Coronary artery (tissue), 2 donors: ENCODE measurements at places on chromosomes 7 and 10.

DNA sequence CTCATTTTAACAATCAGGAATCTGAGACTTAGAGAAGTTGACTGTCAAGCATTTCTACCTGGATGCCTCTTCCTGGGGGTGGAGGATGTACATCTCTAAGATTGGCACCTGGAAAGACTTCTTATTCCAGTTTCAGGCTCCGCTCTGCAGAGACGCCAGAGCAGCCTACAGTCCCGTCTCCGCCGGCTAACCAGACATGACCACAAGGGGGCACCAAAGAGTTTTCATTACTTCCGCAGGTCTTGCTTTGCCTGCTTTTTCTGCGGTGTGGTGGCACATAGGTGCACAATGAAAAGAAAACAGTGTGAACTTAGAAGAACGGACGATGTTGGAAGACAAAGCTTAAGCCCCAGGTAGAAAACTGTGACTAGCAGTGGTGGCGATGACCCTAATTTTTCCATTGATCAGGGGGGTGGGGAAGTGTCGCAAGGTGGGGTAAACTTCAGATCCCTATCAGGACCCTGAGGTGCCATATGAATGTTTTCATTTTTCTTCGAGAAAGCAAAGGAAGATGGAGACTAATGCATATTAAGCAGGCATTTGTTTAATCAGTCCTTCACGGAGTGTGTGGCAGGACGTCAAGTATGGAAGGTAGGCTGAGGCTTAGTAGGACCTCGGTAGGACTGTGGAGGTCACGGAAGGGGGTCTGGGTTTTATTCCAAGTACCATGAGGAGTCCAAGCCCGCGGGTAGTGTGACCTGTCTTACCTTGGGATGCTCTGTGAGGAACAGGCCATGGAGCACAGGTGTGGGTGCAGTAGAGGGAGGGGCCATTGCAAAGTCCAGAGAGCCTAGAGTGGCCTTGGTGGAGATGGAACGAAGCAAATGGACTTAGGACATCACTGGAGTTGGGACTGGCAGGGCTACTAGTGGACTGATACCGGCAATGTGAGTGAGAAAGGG lies 60.1 kb upstream of the SORCS3 start:
- no peak for DNase-seq

- DNase-seq, result no peak
Measured at GRCh38 chr7:26307226-26307625, 15.6 kb downstream of the SNX10 start.

GRCh38 chr7:91953618-91954017 lies 13.0 kb downstream of the AKAP9 start:
- DNase-seq, result no peak

GRCh38 chr10:96585736-96586418 lies 935 bp downstream of the TM9SF3 start:
- DNase-seq, result no peak

DNA sequence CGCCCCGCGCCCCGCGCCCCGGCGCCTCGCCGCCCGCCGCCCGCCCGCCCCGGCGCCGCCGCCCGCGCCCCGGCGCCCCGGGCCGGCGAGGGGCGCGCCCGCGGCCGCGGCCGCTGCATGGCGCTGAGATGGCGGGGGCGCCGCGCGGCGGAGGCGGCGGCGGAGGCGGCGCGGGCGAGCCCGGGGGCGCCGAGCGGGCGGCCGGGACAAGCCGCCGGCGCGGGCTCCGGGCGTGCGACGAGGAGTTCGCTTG lies 174 bp downstream of the ADCY1 start:
- no peak for DNase-seq
